ENCODE measurements at places on chromosomes 7 and 10.

DNA sequence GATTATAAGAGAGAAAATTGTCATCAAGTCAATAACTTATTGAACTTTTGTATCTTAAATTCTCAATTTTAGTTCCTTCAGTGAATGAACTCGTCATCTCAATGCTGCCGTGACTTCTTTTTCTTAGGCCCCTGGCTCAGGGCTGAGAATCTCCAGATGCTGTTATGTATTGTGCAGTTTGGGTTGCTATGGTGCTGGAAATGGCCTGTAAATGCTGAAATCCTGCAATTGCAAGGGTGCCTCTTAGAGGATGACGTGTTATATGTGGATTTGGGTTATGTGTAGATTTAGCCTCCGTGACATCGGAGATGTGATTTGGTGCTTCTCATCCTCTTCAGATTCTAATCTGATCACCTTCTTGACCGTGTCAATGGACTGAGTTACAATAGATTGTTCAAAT lies 55.7 kb upstream of the ZRANB1 start:
- no peak for DNase-seq

DNA sequence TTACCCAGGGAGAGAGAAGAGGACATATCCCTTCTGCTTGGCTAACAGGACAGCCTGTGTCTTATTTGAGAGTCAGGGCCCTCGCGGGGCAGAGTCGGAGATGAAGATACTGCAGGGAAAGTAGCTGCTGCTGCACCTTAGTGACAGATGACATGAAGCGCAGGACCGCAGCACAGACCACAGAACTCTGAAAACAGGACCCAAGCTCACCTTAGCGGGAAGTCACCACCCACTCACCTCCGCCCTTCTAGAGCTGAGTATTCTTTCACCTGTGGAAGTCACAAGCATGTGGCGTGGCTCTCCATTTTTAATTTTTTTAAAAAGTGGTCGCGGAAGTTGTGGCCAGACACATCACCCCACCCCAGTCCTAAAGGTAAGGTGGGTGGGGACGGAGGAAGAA lies 191.4 kb downstream of the FAM107B start:
- peak; percentile 33 for DNase-seq

GRCh38 chr7:98051118-98051744 lies 55.4 kb upstream of the LMTK2 start:
- DNase-seq = no peak

- DNase-seq = no peak
Observed at GRCh38 chr10:106284802-106285587, 879.5 kb downstream of the SORCS1 start.

Measured in GM12892 (cell line).